ENCODE measurements at places on chromosomes 5 and 9. TPM values are rescaled to one million over a fixed set of nuclear protein-coding genes. Genes with fewer than 3 reads are reported as not detected.

The LHX3 gene
- not detected for total RNA-seq

The MCCC2 gene
- 22.1 TPM for total RNA-seq

The TMEM250 gene
- total RNA-seq = 52.3 TPM

The CAMK4 gene
- total RNA-seq = 10.3 TPM

The POU4F3 gene
- not detected for total RNA-seq

The NDST1 gene
- total RNA-seq = 79.0 TPM

The AIF1L gene
- total RNA-seq = 0.30 TPM

The COL15A1 gene
- 49.9 TPM for total RNA-seq

The TXNDC8 gene
- total RNA-seq = not detected

The CAMK2A gene
- total RNA-seq = 3.3 TPM

The AQP7 gene
- not detected for total RNA-seq

The DOCK8 gene
- total RNA-seq = under 0.01 TPM

The PTGES gene
- 162 TPM for total RNA-seq

The SPINK4 gene
- not detected for total RNA-seq

The C1QTNF3 gene
- total RNA-seq = 0.30 TPM

The SUSD3 gene
- total RNA-seq = 0.37 TPM

The MRNIP gene
- total RNA-seq = 14.5 TPM

The JAKMIP2 gene
- total RNA-seq = 5.9 TPM

The AK8 gene
- total RNA-seq = under 0.01 TPM
